Neural progenitor cell (in vitro differentiated cells): ENCODE measurements at places on chromosomes 6 and 20. TPM values are rescaled to one million over a fixed set of nuclear protein-coding genes. Genes with fewer than 3 reads are reported as not detected.

POM121L2 gene
- total RNA-seq, result not detected in 2 replicates

KCNQ5 gene
- 0.09 TPM in 1 of 2 replicates, not detected in the other for total RNA-seq

MLN gene
- total RNA-seq, result not detected in 2 replicates

BAG2 gene
- 0.84 and 1.5 TPM in 2 replicates for total RNA-seq

SLC35B2 gene
- total RNA-seq, result 33.9 and 47.0 TPM in 2 replicates

TMEM74B gene
- 2.5 and 4.2 TPM in 2 replicates for total RNA-seq

LY6G6D gene
- 0.90 TPM in 1 of 2 replicates, not detected in the other for total RNA-seq

PPP1R16B gene
- total RNA-seq, result 0.95 and 1.6 TPM in 2 replicates

GRCh38 chr6:92934625-92935024 is 484.7 kb downstream of the EPHA7 start:
- H3K27ac ChIP-seq, result no peak overlapping the region
- no peaks in the 10 kb centered on the region for H3K27me3 ChIP-seq
- no peak overlapping the region for H3K4me3 ChIP-seq
- no peak for DNase-seq
- H3K36me3 ChIP-seq, result no peaks in the 10 kb centered on the region

DNA sequence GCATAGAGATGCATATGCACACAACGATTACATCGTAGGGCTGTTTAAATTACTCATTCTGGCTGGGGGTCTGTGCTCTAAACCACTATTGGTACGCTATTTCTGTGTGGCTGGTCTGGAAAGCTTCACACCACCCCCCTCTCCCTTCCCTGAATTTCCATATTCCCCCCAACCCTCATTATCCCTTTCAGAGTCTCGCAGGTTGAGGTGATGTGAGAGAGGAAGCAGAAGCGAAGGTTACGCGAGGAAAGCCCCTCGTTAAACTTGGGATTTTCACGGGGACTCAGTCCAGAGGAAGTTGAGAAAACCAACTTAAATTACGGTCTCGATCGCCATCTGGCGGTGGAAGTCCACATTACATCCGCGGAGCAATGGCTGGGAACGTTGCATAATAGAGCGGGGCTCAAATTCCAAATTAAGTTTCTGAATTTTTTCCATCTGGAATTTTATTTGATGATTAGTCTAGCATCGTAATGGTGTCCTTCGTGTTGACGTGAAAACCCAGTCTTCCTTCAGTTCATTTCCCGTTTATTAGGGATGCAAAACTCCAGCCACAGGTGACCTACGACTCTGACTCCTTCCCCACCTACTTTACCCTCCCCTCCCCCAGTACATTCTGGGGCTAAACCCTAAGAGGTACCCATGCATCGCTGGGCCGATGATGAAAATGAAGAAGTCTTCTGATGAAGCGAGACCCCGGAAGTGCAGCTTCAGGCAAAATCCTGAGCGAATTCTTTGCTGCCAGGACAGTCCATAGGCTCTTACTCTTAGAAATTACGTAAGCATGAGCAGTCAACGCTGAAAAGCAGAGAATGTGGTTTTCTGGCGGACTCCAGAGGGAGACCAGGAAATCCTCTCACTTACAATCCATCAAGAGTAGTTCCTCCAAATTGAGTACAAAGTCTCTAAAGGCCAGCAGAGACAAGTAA is 19.7 kb downstream of the HLA-DOB start:
- H3K4me1 ChIP-seq, result no peaks in the 10 kb centered on the region
- H3K27ac ChIP-seq, result no peak overlapping the region
- H3K36me3 ChIP-seq, result no peaks in the 10 kb centered on the region
- peak; percentile 75 for DNase-seq
- peaks cover 27% of the 10 kb centered on the region for H3K27me3 ChIP-seq

- H3K27me3 ChIP-seq, result no peaks in the 10 kb centered on the region
- DNase-seq, result no peak
- H3K27ac ChIP-seq, result no peak overlapping the region
- no peaks in the 10 kb centered on the region for H3K36me3 ChIP-seq
- H3K4me3 ChIP-seq, result no peak overlapping the region
Measured at GRCh38 chr6:167338541-167339117, 13.7 kb downstream of the TTLL2 start.

- no peaks in the 10 kb centered on the region for H3K4me1 ChIP-seq
- no peaks in the 10 kb centered on the region for H3K36me3 ChIP-seq
- H3K4me3 ChIP-seq, result no peak overlapping the region
- no peak for DNase-seq
- H3K27me3 ChIP-seq, result no peaks in the 10 kb centered on the region
Measured at GRCh38 chr6:131356161-131356560, 216.9 kb upstream of the ARG1 start.

DNA sequence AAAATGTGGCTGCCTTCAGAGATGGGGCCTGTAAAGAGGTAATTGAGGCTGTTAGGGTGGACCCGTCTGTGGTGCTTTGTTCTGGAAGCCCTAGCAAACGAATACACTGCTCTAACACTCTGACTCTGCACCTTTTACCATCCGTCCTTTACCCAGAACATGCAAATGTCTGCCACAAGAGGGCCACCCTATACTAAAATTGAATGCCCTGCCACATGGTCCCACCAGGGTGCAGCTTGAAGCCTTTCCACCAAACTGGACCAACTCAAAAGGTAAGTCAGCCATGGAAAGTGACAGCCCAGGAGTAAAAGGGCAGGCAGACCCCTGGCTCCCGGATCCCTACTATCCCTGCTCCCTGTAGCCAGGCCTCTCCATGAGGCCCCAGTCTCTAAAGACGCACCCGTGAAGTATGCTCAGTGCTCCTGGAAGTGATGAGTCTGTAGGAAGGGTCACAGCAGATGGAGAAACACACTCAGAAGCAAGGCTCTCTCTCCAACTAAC is 5.8 kb upstream of the BFSP1 start:
- peak; percentile 87 for DNase-seq
- H3K4me1 ChIP-seq, result peaks cover 6% of the 10 kb centered on the region
- H3K4me3 ChIP-seq, result no peak overlapping the region
- H3K36me3 ChIP-seq, result no peaks in the 10 kb centered on the region

DNA sequence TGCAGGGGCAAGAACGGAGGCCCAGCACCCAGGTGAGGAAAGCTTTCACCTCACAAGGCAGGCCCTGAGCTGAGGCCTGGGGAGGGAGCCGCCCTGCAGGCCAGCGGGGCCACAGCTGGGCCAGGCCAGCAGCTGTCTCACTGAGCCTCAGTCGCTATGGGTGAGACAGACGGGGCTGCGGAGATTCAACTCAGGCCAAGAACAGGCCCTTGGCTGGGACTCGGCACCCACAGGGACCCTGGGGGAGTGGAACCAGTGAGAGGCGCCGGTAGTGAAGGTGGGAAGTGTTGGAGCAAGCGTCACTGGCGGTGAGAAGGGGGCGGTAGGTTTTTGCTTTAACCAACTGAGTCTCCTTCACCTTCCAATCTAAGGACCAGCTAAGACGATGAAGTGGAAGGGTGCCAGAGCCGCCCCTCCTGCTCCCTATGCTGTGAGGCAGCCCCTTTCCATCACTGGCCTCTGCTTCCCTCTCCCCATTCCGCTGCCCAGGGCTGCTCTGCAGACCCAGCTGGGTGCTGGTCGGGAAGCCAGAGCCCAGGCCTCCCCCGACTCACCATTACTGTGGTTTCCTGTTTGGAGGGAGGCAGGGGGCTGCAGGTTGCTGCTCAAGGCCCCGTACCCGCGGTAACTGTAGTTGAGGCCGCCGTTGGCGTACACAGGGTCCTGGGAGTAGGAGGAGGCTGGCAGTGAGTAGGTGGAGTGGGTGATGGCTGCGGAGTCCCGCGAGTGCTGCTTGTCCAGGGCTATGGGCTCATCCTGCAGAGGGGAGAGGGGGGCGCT is 93.7 kb downstream of the ASXL1 start:
- H3K36me3 ChIP-seq, result no peaks in the 10 kb centered on the region
- no peak for DNase-seq
- H3K4me1 ChIP-seq, result peaks cover 25% of the 10 kb centered on the region
- no peak overlapping the region for H3K4me3 ChIP-seq

DNA sequence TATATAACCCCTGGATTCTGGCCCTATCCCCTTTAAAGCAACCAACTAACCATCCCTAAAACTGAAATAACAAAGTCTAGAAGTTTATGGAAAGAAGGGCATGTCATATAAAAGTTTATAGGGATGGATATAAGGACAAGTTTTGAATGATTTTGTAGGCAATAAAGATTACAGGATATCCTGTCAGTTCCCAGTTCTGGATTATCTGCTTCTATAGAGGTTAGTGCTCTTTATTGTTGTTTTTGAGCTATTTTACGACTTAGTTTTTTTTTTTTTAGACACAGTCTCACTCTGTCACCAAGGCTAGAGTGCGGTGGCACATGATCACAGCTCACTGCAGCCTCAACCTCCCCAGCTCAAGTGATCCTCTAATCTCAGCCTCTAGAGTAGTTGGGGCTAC is 48.3 kb downstream of the ZFP64 start:
- H3K36me3 ChIP-seq, result no peaks in the 10 kb centered on the region
- H3K27me3 ChIP-seq, result no peaks in the 10 kb centered on the region
- no peaks in the 10 kb centered on the region for H3K4me1 ChIP-seq
- H3K27ac ChIP-seq, result no peak overlapping the region
- no peak overlapping the region for H3K4me3 ChIP-seq
- DNase-seq, result no peak

DNA sequence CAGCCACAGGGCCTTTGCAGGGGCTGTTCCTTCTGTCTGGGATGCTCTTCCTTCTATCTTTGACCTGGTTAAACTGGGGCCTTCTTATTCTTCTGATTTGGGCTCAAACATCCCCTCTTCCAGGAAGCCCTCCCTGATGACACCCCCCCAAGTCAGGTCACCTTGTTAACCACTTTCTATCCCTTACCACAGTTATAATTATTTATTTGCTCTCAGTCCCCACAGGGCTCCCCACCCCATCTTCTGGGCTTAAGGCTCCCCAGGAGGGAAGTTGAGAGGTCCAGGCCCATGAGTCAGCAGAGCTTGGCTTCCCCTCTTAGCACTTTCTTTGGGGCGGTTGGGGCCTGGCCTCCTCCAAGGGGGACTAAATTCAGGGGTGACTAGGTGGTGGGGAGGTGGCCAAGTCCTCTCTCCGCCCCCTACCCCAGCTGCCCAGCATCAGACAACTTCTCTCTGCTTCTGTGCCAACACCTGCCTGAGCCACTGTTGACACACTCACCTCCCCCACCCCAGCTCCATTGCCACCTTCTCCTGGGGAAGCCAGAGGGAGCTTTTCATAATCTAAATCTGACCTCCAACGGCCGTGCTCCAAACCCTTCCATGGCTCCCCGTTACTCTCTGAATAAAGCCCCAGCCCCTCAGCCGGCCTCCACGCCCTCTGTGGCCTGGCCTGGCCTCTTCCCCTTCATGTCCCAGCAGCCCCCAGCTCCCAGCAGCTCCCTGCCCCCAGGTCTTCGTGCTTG is 70.0 kb downstream of the CEBPB start:
- H3K4me3 ChIP-seq, result no peak overlapping the region
- H3K36me3 ChIP-seq, result no peaks in the 10 kb centered on the region
- no peaks in the 10 kb centered on the region for H3K27me3 ChIP-seq
- H3K27ac ChIP-seq, result no peak overlapping the region
- H3K4me1 ChIP-seq, result no peaks in the 10 kb centered on the region

GRCh38 chr6:219019-219570 is 73.2 kb upstream of the DUSP22 start:
- no peak overlapping the region for H3K4me3 ChIP-seq
- no peaks in the 10 kb centered on the region for H3K27me3 ChIP-seq
- no peak overlapping the region for H3K27ac ChIP-seq
